ENCODE measurements at places on chromosomes 7 and 10.
A peak's percentile ranks its signal among the peaks of the same experiment; 100 is the strongest.

DNA sequence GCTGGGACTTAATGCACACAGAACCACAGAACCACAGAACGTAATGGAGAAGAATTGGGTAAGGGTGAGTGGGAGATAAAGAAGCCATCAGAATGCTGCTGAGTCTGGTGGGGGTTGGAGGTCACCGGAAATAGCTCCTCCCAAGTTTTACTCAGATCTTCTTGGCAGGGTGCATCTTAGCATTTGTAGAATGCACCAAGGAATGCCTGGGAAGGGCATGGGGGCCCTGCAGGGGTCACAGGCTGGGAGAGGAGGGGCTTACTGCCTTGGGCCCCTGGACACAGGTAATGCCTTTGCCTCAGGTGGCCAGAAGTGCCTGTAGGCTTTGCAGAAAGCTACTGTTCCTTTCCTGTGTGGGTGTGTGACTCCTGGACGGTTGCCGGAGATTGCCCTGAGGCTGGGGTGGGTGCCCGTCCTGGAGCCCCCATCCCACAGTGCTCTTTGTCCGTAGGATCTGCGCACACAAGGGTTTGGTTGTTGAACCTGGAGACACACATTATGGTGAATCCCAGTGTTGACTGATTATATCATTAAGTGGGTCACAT, 55.1 kb downstream of the MGMT start:
- no peak overlapping the region for H3K4me3 ChIP-seq
- peak; percentile 80 for DNase-seq
- no peaks in the 10 kb centered on the region for H3K36me3 ChIP-seq
- no peaks in the 10 kb centered on the region for H3K27me3 ChIP-seq
- no peak overlapping the region for H3K27ac ChIP-seq

DNA sequence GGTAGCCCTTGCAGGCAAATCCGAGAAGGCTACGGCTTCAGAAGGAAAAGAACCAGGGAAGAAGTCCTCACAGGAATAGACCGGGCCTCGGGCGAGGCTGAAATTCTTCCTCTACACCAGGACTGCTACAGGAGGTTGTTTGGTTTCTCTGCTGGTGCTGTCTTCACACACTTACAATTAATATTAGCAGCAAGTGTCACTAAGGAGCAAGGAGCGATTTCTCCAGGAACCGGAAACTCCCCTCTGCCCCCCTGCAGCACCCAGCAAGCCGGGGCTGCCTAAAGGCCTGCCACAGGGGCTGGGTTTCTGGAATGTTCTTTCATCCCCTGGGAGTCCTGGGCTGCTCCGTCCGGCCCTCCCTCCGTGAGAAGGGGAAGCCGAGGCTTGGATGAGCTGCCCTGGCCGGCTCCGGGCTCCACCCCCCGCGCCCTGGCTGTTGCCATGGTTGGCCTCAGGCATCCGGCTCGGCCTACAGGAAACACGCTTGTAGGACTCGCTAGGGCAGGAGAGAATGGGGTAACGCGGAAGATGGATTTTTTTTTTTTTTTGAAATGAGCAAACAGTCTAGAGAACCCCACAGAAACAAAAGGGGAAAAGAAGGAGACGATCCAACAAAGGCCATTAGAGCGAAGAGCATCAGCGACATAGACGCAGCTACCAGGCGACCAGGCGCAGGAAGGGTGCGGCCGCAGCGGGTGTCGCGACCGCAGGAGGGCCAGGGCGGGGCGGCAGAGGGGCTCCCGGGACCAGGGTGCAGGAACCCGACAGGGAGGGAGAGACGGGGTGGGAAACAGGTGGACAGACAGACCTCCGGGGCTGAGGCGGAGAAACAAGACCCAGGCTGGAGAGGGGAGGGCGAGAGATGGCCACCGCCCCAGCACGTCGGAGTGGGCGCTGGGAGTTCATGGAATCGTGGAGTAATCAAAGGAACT, 33.0 kb downstream of the EN2 start:
- no peaks in the 10 kb centered on the region for H3K36me3 ChIP-seq
- H3K4me3 ChIP-seq: no peak overlapping the region
- peaks cover 78% of the 10 kb centered on the region for H3K27me3 ChIP-seq
- peak overlapping the region; percentile 99 for H3K27ac ChIP-seq
- peak; percentile 77 for DNase-seq
- no peaks in the 10 kb centered on the region for H3K4me1 ChIP-seq

GRCh38 chr10:28879875-28880682, 202.8 kb downstream of the BAMBI start:
- peaks cover 2% of the 10 kb centered on the region for H3K4me1 ChIP-seq
- no peaks in the 10 kb centered on the region for H3K36me3 ChIP-seq
- DNase-seq: no peak
- H3K4me3 ChIP-seq: no peak overlapping the region
- no peak overlapping the region for H3K27ac ChIP-seq

- no peak overlapping the region for H3K4me3 ChIP-seq
- no peaks in the 10 kb centered on the region for H3K27me3 ChIP-seq
- H3K36me3 ChIP-seq: no peaks in the 10 kb centered on the region
These were observed 45.7 kb upstream of the RBM33 start for GRCh38 chr7:155598810-155599210.

DNA sequence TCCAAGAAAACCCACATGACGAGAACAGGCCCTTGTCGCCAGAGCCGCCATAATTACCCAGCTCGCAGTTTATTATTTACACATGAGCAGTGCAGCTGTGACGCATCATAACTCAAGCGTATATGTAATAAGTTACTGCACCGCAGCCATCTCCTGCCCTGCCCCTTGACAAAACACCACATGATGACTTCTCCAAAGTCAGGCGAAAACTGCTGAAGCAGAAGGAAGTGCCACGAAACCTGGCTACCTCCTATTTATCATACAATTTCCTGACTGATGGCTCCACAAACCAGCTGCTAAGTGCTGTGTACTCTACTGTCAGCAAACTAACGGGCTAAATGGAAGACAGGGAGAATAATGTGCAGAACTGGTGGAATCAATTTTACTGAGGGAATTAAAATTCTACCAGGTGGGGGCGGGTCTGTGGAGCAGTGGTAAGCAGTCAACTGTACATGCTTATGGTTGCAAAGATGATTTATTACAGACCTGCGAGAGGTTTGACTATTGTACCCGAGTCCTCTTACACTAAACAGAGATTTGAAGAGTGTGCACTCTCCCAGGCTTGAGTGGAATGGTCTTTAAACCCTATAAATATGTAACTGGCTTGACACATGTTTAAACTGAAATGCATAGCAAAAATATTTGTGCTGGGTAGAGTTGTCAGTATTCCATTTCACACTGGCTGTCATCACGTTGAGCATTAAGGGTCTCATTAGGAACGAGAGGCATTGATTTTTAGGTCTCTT, 156.0 kb downstream of the GLI3 start:
- peaks cover 17% of the 10 kb centered on the region for H3K27me3 ChIP-seq
- H3K36me3 ChIP-seq: no peaks in the 10 kb centered on the region
- H3K27ac ChIP-seq: no peak overlapping the region
- H3K4me3 ChIP-seq: no peak overlapping the region
- DNase-seq: no peak

DNA sequence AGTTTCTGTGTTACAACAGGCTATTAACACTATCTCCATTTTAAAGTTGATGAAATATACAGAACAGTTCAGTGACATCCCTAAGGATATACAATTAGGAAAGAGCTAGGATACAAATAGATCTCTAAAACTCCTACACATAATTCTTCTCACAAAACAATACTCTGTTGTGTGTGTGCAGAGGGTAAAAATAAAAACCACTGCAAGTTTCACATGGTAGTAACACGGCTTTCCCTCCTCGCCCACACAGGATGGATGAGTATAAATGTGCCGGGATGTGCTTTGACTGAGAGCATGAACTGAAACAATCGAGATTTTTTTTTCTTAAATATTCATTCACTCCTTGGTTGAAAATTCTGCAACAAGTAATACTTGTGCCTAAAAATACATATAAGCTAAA, 131.5 kb upstream of the C1QL3 start:
- no peaks in the 10 kb centered on the region for H3K27me3 ChIP-seq
- no peaks in the 10 kb centered on the region for H3K36me3 ChIP-seq
- no peak for DNase-seq
- H3K4me3 ChIP-seq: no peak overlapping the region
- H3K27ac ChIP-seq: no peak overlapping the region

DNA sequence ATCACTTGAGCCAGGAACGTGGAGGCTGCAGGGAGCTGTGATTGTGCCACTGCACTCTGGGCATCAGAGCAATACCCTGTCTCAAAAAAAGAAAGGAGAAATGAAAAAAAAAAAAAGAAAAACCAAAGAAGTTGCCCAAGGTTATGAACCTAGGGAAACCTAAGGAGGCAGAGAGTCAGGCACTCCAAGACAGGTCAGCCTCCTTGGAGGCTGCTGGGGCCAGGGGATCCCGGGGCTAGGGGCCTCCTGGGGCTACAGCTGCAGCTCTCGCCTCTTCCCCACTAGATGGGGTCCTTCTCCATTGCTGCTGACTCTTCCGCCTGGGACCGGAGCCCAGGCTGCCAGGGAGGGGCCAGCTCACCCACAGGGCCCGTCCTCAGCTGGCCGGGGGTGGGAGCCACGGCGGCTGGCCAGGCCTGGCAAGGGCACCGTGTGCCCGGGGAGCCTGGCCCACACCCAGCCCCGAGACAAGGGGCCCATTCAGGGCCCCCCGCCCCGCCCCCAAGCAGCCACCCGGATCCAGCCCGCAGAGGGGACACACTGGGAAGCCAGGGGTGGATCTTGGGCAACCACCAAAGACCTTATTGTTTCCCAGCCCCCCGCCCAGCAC, 1.7 kb upstream of the SPACDR start:
- peaks cover 16% of the 10 kb centered on the region for H3K36me3 ChIP-seq
- no peak overlapping the region for H3K4me3 ChIP-seq
- peak; percentile 87 for DNase-seq
- H3K27ac ChIP-seq: no peak overlapping the region
- H3K4me1 ChIP-seq: no peaks in the 10 kb centered on the region

- no peak overlapping the region for H3K4me3 ChIP-seq
- no peaks in the 10 kb centered on the region for H3K36me3 ChIP-seq
- DNase-seq: no peak
- H3K27ac ChIP-seq: no peak overlapping the region
- H3K27me3 ChIP-seq: no peaks in the 10 kb centered on the region
These were observed 9.5 kb downstream of the SRRM3 start for GRCh38 chr7:76211216-76211615.

DNA sequence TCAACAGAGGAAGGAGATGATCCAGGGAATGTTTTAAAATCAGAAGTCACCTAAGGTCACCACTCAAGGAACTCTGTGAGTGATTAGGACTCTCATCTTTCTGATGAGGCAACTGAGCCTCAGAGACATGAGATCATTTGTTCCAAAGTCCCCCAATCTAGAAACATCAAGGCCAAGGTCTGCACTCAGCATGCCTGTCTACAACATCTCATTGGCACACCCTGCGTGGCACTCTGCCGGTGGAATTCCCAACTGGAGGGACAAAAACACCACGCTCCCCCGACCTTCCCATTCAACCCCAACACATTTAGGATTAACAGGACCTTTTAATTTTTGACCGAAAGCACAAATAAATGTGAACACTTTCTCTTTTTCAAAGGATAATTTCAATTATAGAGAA, 31.4 kb downstream of the CPXM2 start:
- H3K4me3 ChIP-seq: no peak overlapping the region
- no peak for DNase-seq
- H3K27ac ChIP-seq: no peak overlapping the region
- H3K4me1 ChIP-seq: no peaks in the 10 kb centered on the region
- no peaks in the 10 kb centered on the region for H3K27me3 ChIP-seq

DNA sequence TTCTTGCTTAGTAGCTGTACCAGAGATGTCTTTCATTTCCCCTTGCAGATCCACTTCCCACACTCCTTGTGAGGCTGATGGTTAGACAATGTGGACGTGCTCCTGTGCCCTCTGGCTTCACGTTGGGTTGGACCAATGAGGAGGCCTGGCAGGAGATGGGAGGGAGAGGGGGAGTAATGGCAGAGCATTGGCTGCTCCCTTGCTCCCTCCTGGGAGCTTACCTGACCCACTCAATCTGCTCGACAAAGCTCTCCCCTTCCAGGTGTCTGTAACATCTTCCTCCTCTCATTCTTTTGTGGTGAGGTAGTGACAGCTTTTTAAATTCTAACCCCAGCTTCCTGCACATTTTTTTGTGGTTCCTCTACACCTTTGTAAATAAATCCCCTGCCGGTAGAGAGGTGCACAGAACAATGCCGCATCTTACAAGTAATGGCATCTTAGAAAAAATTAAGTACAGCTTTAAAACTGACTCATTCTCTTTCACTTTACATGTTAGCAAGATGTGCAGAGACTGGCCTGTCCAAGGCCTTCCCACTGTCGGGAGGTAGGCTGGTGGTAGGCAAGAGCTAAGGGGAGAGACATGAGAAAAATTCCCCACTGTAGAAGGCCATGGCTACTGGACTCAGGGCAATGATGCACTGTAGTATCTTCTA, 134.3 kb downstream of the HTR7 start:
- no peaks in the 10 kb centered on the region for H3K4me1 ChIP-seq
- DNase-seq: peak; percentile 69

- no peak overlapping the region for H3K4me3 ChIP-seq
- no peaks in the 10 kb centered on the region for H3K36me3 ChIP-seq
- no peak for DNase-seq
- H3K27me3 ChIP-seq: no peaks in the 10 kb centered on the region
- H3K27ac ChIP-seq: no peak overlapping the region
These were observed 93.5 kb upstream of the KIAA1217 start for GRCh38 chr10:24115403-24115802.

DNA sequence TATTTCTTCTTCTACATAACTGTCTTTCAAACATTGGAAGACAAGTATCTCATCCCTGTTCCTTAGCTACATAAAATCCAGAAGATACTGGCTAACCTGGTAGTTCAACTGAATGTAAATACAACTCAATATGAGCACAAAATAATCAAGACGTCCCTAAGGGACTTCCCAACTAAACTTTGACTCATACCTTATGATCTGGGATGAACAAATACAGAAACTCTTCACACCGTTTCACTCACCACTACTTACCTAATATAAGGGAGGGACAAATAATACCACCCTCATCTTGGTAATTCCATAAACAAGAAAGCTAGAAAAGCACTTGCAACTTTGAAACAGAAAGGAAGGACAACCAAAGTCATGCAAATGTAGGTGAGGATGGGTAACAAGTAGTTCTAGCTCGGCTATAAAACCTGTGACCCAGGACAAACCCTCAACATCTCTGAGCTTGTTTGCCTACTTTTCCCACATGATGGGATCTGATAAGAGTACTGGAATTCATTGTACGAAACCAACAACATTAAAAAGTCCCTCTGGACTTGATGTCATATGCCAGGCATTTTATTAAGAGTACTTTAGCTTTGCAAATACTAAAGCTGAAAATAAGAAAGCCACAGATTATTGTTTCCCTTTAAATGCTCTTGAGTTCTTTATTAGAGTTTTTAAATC, 121.9 kb downstream of the STRA8 start:
- no peak for DNase-seq
- no peaks in the 10 kb centered on the region for H3K27me3 ChIP-seq
- no peaks in the 10 kb centered on the region for H3K4me1 ChIP-seq
- H3K4me3 ChIP-seq: no peak overlapping the region

GRCh38 chr7:30655096-30655970, 26.9 kb downstream of the CRHR2 start:
- H3K4me1 ChIP-seq: no peaks in the 10 kb centered on the region
- H3K27me3 ChIP-seq: no peaks in the 10 kb centered on the region
- H3K36me3 ChIP-seq: no peaks in the 10 kb centered on the region
- no peak for DNase-seq
- H3K27ac ChIP-seq: no peak overlapping the region
